NCI-H1694 treated with DMSO at 0.1 percent for 48 hours (cell line): ENCODE measurements at places on chromosomes 4 and X.

DNA sequence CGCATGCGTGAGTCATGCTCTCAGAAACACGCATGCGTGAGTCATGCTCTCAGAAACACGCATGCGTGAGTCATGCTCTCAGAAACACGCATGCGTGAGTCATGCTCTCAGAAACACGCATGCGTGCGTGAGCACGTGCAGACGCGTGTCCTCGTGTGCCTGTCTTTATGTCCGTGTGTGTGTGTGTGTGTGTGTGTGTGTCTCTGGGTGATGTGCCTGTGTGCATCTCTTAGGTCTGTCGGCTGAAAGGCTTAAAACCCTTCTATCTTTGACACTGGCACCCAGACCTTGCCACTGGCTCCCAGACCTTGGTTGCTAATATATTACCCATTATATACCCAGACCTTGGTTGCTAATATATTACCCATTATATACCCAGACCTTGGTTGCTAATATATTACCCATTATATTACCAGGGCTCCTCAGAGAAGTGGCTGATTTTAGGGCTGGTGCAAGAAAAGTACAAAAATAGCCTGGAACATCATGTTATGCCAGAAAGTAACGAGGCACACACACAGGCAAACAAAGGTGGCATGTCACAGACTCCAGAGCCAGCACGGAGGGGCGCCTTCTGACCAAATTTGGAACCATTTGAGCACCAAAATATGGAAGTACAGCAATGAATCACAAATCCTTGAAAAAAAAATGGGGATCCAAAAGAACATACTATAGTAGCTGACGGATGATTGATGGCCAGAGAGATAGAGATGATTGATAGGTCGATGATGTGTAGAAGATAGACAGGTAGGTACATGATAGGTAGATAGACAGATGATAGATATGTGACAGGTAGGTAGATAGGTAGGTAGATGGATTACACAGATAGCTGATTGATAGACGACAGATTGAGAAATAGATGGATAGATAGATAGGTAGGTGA, 19.2 kb upstream of the ADRA2C start:
- no peak for DNase-seq

GRCh38 chr4:157447195-157447594, 226.7 kb downstream of the GRIA2 start:
- no peak for DNase-seq

GRCh38 chrX:100685284-100685996, 41.4 kb downstream of the SRPX2 start:
- peak; percentile 89 for DNase-seq

DNA sequence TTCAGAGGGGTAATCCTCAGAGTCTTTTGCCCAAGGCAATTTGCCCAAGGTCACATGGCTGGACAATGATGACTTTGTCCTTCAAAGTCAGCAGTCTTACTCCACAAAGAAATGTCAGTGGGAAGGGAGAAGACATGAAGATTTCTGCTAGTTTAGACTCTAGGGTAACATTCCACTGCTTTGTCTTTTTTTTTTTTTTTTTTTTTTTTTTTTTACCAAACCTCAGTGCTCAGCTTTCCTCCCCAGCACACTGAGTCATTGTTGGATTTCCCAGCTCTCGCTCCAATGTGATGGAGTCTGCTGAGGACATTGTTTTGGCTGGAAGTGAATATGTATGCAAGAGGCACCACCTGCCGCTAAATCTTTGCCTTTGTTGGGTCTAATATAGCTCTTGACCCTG, 7.2 kb upstream of the C1QTNF7 start:
- no peak for DNase-seq

DNA sequence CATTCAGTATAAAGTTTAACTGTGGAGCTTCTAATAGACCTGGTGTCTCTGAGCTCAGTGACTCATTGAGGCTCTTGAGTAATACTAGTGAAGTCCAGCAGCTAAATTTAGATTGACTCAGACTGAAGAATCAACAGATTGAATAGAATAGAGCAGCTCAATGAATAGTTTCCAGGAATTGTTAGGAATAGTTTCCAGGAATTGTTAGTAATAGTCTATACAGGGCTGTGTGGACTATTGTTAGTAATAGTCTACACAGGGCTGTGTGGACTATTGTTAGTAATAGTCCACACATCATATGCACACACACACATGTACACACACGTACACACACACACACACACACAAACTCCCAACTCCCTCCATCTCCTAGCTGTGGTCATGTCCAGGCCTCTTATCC, 3.0 kb downstream of the GIMD1 start:
- no peak for DNase-seq

DNA sequence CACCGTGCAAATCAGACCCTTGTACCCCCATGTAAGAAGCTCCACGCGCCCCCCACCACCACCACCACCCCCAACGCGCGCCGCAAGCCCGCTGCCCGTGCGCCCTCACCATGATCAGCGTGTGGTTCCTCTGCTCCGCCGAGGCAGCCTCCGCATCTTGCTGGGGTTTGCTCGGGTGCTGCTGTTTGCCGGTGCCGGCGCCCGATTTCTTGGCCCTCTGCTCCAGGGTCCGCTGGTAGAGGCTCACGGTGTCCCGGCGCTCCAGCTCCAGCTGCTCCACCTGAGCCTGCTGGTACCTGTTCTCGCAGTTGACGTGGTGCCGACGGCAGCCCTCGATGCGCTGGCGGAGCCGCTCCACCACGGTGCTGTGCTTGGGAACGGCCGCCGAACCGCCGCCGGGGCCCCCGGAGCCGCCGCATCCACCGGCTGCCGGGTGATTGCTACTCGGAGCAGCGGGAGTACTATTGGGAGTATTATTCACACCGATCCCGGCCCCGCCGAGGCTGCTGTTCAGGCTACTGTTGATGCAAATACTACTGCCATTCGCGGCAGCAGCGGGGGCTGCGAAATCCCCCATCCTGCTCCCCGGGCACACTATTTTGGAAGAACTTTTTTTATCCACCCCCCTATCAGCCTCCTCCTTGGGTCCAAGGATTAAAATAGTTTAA, 1.1 kb downstream of the MAML3 start:
- no peak for DNase-seq

GRCh38 chr4:114911111-114911510, 202.3 kb downstream of the NDST4 start:
- no peak for DNase-seq

DNA sequence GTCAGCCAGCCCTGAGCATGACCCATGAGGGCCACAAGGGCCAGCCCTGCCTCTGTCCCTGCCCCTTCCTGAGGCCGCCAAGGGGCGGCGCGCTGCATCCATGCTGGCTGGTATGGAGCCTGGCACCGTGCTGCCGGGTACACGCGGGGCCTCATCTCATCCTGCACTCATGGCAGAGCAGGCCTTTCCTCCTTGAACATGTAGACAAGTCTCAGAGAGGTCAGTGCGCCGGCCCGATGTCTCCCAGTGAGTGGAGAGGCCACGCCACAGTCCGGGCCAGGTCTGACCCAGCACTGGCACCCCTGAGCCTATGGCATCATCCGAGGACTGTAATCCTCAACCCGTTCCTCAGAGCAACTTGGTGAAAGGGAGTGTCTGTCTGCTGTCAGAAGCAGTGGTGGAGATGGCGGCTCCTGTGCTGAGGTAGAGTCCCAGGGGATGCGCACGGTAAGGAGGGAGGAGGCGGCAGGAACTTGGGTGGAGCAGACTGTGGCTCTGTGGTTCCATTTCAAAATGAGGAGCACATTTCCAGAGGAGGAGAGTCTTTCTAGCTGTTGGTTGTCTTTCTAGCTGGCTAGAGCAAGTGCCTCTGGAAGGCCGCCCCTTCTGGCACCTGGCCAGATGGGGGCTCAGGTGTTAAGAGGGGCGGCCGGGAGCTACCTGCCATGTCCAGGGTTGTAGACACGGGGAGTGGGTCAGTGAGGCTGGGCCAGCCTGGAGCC, 32.8 kb downstream of the TRMT44 start:
- no peak for DNase-seq

DNA sequence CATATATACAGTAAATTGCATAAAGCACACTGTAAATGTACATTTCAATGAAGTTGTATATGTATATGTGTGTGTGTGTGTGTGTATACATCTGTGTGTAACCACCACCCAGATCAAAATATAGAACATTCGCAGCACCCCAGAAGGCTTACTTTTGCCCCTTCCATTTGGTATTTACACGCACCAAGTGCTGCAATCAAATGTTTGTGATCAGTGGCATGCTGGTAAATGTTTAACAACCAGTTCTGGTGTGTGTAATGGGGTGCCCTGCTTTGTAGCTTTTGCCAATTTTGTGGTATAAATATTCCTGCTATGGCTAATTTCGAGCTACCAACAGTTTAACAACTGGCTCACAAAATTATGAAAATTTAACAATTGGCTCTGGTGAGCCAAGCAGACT, 101.3 kb downstream of the RTL5 start:
- DNase-seq, result no peak

GRCh38 chr4:113159942-113160545, 110.6 kb downstream of the ANK2 start:
- DNase-seq, result no peak

DNA sequence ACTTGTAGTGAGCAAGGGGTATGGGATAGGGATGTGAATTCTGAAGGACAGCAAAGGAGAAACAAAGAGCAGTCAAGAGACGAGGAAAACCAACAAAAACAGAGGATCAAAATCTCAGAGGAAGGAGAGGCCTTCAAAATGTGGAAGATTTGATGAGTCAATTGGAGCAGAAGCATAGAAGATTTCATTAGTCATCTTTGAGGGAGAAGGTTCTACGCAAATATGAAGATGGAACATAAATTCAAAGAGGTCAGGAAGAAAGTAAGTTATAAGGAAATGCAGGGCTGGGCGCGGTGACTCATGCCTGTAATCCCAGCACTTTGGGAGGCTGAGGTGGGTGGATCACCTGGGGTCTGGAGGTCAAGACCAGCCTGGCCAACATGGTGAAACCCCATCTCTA, 35.4 kb downstream of the MID2 start:
- DNase-seq, result no peak

- DNase-seq, result peak; percentile 5
These were observed 42.0 kb upstream of the RBMXL3 start for GRCh38 chrX:115147220-115147619.

- no peak for DNase-seq
These were observed 10.9 kb downstream of the SH3TC1 start for GRCh38 chr4:8210010-8210409.

DNA sequence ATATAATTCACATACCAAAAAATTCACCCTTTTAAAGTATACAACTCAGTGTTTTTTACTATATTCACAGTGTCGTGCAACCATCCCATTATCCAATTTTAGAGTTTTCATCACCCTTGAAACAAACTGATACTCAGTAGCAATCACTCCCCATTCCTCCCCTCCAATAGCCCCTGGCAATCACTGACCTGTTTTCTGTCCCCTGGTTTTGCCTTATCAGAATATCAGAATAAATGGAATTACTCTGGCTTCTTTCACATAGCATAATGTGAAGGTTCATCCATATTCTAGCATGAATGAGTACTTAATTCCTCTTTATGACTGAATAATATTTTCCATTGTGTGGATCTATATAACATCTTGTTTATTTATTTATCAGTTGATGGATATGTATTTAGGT, 153.2 kb downstream of the AASDH start:
- no peak for DNase-seq

DNA sequence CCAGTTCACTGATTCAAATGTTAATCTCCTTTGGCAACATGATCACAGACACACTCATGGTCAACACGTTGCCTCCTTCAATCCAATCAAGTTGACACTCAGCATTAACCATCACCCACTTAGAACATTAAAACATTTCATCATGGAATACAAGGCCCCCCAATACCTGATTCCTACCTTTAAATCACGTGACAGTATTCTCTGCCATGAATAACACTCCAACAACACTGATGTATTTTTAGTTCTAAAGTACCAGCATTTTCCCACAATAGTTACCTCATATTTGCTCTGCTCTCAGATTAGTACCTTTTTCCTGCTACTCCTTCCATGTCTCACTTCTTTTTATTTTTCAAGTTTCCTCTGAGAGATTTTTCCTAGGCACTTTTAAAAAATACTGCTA, 19.6 kb downstream of the IL13RA2 start:
- no peak for DNase-seq

- no peak for DNase-seq
These were observed 85.9 kb downstream of the ARSJ start for GRCh38 chr4:113893546-113893945.

- DNase-seq, result no peak
These were observed 2.0 kb upstream of the PDK3 start for GRCh38 chrX:24463077-24463476.

DNA sequence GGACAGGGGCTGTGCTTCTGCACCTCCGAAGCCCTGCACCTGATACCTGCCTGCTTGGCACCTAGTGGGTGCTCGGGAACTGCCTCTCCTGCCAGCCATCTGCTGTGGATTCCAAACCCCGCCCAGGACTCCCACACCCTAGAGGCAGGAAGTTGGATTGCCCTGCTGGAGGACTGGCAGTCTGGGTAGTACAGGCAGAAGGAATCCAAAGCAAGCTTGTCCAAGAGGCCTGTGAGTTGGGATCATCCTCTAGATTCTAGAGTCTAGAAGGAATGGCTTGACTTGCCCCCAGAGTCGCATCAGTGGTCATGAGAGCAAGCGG, 64.6 kb upstream of the MTM1 start:
- no peak for DNase-seq

DNA sequence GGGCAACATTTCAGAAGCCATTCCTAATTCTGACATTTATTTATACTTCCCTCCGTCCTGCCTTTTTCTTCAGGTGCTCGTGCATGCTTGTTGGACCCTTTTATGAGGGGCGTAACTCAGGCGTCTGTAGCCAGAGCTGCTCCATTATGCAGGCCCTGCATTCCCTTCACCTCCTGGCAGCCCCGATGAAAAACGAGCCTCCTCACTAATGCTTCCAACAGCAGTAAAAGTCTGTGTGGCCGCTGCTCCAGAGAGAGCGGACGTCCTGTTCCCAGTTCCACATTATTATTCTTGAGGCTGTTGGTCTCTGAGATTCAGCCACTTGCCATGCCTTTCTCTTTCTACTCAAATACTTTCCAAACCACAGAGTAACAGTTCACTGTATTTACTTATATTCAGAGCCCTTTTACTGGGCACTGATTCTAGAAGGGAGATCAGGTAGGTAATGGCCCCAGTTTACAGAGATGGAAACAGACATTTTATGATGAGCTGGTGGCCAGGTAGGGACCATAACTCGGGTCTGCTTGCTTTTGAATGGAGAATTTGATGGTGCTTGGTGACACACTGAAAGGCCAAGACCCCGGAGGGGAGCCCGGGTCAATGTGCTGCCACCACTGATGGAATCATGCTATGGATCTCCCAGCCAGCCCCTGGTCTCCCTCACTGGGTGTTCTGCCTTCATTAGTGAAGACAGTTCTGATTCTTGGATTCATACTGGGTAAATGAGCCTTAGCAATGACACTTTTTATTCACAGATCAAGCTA, 101.0 kb downstream of the GATB start:
- no peak for DNase-seq

DNA sequence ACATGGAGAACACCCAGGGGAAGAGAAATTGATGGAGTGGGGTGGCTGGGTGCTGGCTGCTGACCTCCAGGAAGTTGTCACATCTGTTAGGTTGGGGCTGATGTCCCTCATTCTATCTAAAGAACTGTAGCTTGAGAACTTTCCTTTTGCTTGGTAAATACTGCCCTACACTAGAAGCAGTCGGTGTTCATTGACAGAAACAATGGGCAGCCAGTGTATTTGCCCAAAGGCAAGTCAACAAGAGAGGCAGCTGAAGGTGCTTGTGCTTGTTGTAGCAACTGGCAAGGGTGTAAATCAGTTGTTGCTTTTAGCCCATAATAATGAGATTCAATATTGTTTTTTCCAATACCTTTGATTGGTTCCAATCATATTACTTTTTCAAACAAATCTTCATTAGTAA, 956 bp downstream of the TMEM154 start:
- DNase-seq, result no peak

- no peak for DNase-seq
These were observed 1082.0 kb downstream of the RAPGEF2 start for GRCh38 chr4:160184884-160185283.
